Stimulated activated CD4-positive, alpha-beta T cell treated with anti-CD3 and anti-CD28 coated beads, TNF-alpha, amount 100 ng/mL, for 1 hour (primary cell): ENCODE measurements at places on chromosomes 6 and 20.

- no peak for DNase-seq
Measured at GRCh38 chr6:35376281-35376680, 33.9 kb downstream of the PPARD start.

- no peak for DNase-seq
Measured at GRCh38 chr6:15574486-15574885, 88.3 kb downstream of the DTNBP1 start.

GRCh38 chr6:65295812-65296211 lies 411.2 kb downstream of the EYS start:
- DNase-seq = no peak

DNA sequence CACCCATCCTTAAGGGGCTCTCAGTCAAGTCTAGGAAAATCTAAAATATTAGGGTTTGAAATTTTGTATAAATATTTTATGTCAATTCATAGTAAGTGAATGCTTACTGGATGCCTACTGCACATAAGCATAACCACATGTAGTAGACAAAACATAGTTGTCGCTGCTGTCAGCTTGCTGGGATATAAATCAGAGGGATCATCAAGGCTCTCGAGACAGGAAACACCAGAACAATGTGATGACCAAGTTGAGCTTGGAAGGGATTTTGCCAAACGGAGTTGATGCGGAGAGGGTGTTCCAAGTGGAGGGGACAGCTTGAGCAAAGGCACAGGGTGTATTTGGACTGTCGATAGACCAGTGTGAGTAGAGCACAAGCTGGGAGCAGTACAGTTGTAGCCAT lies 105.8 kb upstream of the SUPT3H start:
- DNase-seq = no peak

DNA sequence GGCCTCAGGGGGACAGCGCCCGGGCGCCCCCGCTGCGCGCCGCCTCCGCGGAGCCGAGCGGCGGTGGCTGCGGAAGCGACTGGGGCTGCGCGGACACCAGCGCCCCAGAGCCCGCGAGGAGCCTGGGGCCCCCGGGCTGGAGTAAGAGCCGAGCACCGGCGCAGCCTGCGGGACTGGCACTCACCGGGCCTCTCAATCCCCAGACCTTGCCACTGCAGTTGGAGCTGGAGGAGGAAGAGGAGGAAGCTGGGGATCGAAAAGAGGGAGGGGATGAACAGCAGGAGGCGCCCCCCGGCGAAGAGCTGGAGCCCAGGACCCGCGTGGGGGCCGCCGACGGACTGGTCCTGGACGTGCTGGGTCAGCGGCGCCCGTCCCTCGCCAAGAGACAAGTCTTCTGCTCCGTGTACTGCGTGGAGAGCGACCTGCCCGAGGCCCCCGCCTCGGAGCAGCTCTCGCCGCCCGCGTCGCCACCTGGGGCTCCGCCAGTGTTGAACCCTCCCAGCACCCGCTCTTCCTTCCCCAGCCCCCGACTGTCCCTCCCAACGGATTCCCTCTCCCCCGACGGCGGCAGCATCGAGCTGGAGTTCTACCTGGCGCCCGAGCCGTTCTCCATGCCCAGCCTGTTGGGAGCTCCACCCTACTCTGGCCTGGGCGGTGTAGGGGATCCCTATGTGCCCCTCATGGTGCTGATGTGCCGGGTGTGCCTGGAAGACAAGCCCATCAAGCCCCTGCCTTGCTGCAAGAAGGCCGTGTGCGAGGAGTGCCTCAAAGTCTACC lies 590 bp downstream of the RNF217 start:
- no peak for DNase-seq

DNA sequence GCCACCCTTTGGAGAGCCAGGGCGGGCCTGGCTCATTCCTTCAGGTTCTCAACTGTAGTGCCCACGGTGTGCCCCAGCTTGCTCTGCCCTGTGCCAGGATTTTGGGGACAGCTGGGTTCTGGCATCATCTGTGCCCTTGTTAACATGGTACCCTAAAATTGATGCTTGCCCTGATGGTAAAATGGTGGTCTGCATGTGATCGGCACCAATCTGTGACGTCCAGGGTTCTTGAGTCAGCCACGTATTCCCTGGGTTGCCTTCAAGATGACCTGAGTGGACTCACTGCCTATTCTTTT lies 31.2 kb upstream of the APCDD1L start:
- DNase-seq = no peak

DNA sequence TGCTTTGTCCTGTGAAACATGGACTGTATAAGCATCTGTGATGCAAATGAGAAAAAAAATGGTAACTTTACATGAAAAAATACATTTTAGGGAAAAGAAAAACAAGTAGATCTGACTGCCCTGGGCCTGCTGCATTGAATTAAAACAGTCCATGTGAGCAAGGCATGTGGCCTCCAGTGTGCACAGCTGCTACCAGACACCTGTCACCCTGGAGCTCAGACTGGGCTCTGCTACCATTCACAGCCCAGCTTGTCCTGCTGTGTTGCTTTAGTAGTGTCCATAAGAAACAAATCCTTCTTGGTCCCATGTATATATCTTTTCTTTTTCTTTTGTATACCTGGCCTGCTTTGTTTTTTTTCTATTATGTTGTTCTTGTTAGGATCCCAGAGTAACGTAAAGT lies 315.9 kb downstream of the NKAIN2 start:
- DNase-seq = no peak
